Stimulated activated CD8-positive, alpha-beta memory T cell treated with anti-CD3 and anti-CD28 coated beads, Interleukin-7, amount 100 ng/mL, for 1 hour (primary cell): ENCODE measurements at places on chromosomes 11 and 22.

- no peak for DNase-seq
These were observed 24.5 kb upstream of the CSTF3 start for GRCh38 chr11:33185756-33186155.

DNA sequence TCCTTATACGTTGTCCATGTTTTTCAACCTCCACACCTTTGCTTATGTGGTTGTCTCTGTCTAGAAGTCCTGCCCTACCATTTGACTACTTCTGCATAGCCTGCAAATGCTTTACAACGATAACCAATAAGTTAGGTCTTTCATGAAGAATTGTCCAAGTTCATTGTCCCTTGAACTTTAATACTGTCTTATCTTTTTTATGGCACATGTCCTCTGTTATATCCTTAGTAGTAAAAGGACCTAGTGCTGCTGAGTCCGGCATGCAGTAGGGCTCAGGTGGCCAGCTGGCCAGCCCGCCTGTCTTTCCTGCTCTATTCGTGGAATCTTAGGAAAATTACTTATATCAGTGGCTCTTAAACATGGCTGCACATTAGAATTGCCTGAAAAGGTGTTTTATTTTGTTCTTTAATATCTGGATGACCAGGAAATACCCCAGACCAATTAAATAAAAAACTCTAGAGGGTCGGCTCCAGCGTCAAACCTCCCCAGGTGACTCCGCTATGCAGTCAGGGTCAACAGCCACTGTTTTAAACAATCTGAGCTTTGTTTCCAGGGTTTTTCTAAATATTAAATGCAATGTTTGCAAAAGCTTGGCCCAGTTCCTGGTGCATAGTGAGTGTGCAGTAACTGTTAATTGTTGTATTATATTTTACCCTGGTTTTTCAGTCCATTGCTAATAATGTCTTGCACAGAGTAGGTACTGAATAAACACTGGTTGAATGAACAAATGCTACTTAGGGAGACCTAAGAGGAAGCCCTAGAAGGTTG lies 64.6 kb upstream of the SESN3 start:
- DNase-seq, result no peak

- no peak for DNase-seq
These were observed at the start of gene MTNR1B for GRCh38 chr11:92969634-92970347. TSS of gene MTNR1B (plus strand) at chr11:92969651. CDS start at chr11:92969726, 75 bp downstream.

- DNase-seq, result no peak
These were observed 19.3 kb downstream of the GTPBP1 start for GRCh38 chr22:38724926-38725571.

GRCh38 chr22:49042877-49043859 lies 784.5 kb downstream of the BRD1 start:
- DNase-seq, result no peak

GRCh38 chr11:124863137-124863825 lies 2.0 kb upstream of the ROBO3 start:
- no peak for DNase-seq
